ENCODE measurements at places on chromosomes 1 and 21.

GRCh38 chr1:191348328-191348727, 809.9 kb upstream of the RGS18 start:
- DNase-seq, result no peak

DNA sequence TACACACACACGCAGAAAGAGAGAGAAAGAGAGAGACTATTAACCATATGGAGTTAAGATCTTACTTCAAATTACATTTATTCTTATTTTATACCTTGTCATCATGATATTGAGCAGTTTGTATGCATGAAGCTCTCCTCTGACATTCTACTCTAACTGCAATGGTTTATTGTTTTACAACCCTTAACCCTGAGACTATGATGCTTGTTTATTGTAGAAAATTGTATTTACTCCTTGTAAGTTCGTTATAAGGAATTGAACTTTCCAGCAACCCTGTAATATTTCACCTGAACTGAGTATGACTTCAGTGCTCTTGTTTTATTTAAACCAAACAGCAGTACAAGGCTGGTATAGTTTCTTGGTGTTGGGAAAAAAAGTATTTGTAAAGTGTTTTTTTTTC, 18.6 kb upstream of the PTPRF start:
- DNase-seq, result no peak

DNA sequence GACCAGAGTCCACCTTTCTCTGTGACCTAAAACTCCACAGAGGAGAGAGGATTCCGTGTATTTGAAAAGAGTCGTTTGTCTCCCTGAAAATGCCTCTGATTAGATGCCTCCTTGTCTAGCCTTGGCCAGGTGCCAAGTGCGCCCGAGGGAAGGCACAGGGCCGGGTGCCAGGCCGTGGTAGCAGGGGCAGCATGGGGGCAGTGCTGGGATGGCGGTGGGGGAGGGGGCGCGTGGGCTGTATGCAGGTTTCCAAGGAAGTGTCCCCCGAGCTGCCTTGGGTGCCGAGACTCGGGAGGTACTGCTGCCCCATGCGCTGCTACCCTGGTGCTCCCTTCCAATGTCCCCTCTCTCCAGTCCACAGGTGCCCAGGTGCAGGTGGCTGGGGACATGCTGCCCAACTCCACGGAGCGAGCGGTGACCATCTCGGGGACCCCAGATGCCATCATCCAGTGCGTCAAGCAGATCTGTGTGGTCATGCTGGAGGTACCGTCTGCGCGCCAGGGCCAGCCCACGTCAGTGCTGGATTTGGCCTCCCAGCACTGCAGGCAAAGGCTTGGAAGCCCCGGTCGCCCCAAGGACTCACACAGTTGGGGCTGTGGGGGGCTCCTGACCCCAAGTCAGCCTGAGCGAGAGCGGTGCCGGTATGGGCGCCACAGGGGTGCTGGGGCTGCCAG, 70.9 kb upstream of the COL6A1 start:
- DNase-seq, result no peak

GRCh38 chr1:38050397-38051078, 3.9 kb upstream of the POU3F1 start:
- DNase-seq, result no peak

DNA sequence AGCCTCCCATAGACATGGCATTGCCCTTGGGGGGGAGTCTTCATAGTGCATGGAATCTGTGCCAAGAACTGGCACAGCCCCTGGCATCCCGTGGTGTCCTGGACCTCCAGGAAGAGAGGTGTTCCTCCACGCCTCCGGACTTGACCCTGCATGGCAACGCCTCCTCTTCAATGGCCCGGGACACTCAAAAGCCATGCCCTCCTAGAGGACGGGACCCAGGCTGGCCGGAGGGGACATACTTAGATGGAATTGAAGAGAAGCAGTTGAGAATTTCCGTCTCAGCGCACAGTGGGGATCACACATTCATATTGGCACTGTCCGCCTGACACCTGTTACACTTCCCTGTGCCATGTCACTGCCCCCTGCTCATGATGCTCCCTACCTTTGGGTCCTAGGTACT, 38.4 kb upstream of the TENT5C start:
- DNase-seq, result no peak

- DNase-seq, result no peak
Measured at GRCh38 chr1:70256664-70257063, 35.5 kb downstream of the SRSF11 start.

GRCh38 chr1:246091477-246091876, 415.6 kb downstream of the SMYD3 start:
- no peak for DNase-seq

DNA sequence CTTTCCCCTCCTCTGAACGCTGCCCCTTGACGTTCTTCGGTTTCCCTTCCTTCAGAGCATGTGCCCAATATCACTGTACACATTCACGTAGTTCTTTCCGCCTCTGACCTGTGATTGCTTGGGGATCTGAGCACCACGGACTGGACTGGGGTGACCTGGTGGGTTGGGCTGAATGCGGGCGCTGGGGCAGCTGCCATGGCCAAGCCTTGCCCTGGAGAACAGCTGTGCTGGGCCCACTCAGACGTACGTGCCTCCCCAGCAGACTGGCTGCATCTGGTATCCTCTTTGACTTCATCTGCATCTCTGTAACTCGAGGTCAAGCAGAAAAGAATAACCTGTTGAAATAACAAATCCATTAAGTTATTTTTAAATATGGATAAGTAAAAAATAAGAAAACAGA, 35.1 kb upstream of the DISC1 start:
- DNase-seq, result no peak

DNA sequence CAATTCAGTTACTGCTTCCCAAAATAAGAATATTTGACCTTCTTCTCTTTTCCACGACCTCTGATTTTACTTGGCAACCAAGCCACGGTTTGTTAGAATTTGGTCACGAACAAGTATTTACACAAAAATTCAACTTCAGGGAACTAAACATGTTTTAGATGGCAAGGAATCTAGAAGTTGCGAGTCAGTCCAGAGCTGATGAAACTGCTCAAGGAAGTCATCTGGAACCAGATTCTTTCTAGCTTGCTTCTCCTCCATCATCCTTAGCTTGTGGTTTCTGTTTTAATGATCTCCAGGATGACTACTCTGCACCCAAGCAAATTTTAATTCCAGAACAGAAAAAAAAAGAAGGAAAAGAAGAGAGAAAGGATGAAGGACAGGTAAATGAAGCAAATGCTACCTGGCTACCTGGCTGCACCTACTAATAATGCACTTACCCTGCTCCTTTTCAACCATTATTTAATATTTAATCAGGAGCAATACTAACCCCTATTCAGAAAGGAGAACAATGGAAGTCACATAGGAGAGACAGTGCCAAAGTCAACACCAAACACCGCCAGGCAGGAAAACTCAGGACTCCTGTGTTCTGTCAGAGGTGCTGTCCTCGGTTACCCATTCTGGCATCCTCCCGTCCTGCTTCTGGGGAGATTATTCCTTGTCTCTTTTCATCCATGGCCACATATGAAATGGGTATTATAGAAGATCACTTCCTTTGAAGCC, 54.2 kb upstream of the RGS7 start:
- DNase-seq, result no peak

- DNase-seq, result no peak
Measured at GRCh38 chr1:34398916-34399275, 222.2 kb downstream of the C1orf94 start.

DNA sequence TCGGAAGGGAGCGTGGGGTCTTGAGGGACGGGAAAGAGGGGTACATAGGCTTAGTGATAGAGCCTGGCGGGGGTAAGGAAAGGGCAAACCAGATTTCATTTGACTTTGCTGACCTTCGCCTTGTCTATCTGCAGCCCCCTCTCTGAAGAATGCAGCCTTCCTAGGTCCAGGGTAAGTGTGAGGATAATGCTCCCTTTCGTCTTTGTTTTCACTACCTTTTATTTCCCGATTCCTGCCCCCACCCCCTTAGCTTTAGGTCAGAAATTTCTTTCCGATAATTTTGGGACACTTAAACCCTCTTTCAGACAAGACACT, 396 bp downstream of the ATP5PB start:
- DNase-seq, result no peak

DNA sequence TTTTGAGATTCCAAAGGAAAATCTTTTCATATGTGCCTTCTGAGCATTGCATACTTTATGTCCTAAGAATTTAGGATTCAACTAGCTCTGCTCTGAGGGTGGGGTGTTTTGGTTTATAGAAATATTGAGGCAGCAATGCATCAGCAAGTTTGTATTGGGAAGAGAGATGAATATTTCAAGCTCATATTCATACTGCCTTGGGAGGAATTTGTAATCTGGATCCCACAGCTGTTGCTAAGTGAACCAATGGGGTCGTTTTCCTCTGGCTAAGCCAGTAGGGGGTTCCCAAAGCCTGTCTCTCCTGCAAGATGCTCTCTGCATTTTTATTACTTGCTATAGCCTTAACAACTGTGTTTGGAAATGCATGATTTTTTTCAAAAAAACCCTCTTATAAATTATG, 130.6 kb downstream of the SNX7 start:
- no peak for DNase-seq
